Right lobe of liver (tissue), 6 donors: ENCODE measurements at places on chromosomes 2 and 18. TPM values are rescaled to one million over a fixed set of nuclear protein-coding genes. Genes with fewer than 3 reads are reported as not detected.
A peak's percentile ranks its signal among the peaks of the same experiment; 100 is the strongest.

GRCh38 chr2:205806143-205806905 lies 124.0 kb downstream of the NRP2 start:
- DNase-seq, result peak; percentile 58

GRCh38 chr2:9300214-9300613 lies 93.6 kb downstream of the ASAP2 start:
- DNase-seq, result no peak

EMILIN2 gene
- total RNA-seq, result 3.0 TPM

COBLL1 gene
- total RNA-seq, result 82.3 TPM

RGPD3 gene
- total RNA-seq, result 0.11 TPM

GRCh38 chr2:100940766-100941645 lies 61.1 kb upstream of the RPL31 start:
- DNase-seq, result no peak

DNA sequence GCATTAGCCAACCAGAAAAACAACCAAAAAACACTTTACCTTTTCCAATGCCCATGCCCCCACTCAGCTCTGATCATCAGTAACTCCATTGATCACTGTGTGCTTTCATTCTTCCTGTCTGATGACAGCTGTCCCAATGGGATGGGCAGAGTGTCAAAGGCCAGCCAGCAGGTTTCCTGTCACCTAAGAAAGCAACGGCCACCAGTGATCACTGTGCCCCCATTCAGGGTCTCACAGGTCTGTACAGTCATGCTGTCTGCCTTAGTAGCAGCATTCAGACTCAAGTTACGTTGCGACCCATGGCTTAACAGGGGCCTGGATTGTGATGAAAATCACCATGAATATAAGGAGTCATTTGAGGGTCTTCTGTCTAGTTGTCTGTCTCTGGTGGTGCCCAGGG lies 184.5 kb downstream of the MGAT5 start:
- no peak for DNase-seq

- DNase-seq, result no peak
Observed at GRCh38 chr18:50289108-50289443, 1.6 kb upstream of the CXXC1 start.

RNF125 gene
- 9.1 TPM for total RNA-seq

DNA sequence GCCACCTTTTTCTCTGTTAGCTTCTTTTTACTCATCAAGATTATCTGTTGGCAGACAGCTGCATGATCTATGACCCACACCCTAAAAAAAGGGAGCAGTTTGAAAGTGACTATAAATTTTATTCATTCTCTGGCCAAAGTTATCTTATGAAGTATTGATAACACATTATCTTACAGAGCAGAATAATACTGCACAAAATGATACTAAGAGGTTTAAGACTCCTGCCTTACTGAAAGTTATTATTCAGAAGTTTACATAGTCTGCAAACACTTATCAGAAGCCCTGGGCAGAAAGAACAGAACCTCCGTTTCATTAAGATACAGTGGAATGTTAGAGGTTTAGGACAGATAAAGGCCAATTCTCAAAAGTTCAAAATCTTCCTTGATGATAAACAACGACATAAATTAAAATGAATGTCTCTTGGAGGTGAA lies 78.2 kb downstream of the ZEB2 start:
- no peak for DNase-seq
